ENCODE measurements at places on chromosomes 7 and 10. TPM values are rescaled to one million over a fixed set of nuclear protein-coding genes. Genes with fewer than 3 reads are reported as not detected.

Gene IGFBP1
- polyA plus RNA-seq, result 0.43 TPM

Gene RARRES2
- 54.5 TPM for polyA plus RNA-seq

Gene KIAA1217
- polyA plus RNA-seq, result 88.2 TPM

Gene ZNF33B
- 37.9 TPM for polyA plus RNA-seq

Gene CYP2W1
- polyA plus RNA-seq, result 3.0 TPM

Gene VWC2
- polyA plus RNA-seq, result 1.2 TPM

Gene ZNF282
- 24.1 TPM for polyA plus RNA-seq

Gene NAT16
- not detected for polyA plus RNA-seq

Gene HYAL4
- not detected for polyA plus RNA-seq

DNA sequence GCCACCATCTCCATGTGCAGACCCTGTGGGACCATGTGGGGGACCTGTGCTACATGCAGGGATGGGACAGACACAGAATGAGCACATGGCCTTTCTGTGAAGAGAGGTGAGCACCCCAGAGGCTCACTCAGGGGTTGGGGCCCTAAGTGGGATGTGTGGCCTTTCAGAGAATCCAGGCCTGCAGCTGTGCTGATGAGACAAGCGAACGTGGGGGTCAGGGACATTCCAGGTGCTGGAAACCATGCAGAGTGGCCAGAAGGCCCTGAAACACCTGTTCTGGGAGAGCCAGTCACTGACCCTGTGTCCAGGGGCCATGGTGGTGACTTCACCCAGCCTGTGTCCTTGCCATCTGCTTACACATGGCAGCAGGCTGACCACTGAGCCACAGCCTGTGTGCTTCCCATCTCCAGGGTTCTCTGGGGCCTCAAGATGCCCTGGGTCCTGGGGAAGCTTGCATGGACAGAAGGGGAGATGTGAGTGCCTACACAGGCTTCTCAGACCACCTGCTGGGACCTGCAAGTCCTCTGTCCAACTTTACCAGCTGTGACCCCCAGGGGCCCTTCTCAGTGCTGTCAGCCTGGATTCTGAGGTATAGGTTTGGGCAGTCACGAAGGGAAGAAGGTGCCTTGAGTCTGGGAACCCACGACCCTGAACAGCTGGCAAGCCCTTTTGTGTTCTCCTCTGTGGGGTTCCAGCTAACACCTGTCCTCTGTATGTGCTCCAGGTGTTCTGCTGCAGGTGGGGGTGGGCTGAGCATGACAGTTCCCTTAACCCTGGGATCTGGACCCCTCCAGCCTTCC is 17.6 kb downstream of the RAMP3 start:
- no peak for DNase-seq

GRCh38 chr10:47456794-47457527 is 27.0 kb downstream of the ANXA8 start:
- no peak for DNase-seq

GRCh38 chr7:112437072-112437471 is 13.2 kb upstream of the IFRD1 start:
- DNase-seq, result no peak

DNA sequence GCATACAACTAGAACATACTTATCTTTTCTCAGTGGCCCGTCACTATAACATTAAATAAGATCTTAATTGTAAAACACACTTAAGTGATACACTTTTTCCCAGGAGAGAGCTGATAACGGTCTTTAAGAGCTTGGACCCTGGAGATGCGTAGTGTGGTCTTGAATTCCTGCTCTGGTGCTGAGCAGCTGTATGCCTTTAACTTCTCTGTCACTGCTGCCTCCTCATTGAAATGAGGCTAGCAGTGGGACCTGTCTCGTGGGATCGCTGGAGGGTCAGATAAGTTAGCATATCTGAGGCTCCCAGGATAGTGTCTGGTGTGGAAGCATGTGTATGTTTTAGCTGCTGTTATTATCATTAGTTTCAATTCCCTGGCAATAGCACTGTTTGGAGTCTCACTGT is 194.9 kb downstream of the SDK1 start:
- no peak for DNase-seq

DNA sequence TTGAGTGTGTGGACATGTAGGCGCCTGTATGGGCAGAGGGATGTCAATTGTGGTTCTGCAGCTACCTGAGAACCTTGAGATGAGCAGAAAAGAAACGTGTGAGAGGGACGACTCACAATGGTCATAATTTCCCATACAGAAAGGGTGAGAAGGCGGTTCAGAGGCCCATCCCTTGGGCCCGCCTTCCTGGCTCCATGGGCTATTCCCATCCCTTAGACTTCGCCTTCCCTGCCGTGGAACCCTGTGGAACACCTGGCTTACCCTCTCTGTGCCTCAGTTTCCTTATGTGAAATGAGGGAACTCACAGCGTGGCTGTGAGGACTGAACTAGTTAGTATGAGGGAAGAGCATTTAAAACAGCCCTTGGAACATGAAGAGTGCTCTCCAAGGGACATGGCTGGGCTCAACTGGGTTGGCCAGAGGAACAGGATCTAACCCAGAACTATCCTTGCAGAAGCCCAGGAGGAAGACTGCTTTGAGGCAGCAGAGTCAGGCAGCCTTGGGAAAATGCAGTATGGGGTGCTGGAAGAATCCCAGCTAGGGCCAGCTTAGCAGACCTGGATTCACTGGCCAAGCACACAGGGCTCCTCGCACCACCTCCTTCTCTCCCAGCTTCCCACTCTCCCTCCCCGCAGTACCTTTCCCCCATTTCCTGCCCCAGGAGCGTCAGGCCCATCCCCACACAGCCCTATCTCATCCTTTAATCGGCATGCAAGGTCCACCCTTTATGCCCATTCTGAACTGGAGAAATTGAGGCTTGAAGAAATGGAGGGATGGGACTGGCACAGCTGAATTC is 11.1 kb upstream of the ZMIZ1 start:
- DNase-seq, result no peak

- DNase-seq, result no peak
Measured at GRCh38 chr7:118324790-118325449, 100.4 kb downstream of the ANKRD7 start.

- no peak for DNase-seq
Measured at GRCh38 chr7:84712374-84713121, 474.3 kb downstream of the SEMA3D start.

DNA sequence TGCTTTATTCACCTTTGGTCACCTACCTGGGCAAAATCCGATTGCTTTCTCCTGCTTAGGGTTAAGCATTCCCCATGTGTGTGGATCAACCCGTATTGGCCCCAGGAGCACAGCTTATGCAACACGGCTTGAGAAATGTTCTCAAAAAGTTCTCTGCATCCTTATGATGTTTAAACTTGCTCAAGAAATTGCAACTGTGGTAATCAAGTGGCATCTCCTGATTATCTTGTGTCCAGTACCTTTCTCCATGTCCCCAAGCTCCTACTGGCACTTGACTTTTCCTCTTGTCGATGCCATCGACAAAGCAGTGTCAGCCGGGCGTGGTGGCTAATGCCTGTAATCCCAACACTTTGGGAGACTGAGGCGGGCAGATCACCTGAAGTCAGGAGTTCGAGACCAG is 4.7 kb upstream of the PKD2L1 start:
- DNase-seq, result no peak

DNA sequence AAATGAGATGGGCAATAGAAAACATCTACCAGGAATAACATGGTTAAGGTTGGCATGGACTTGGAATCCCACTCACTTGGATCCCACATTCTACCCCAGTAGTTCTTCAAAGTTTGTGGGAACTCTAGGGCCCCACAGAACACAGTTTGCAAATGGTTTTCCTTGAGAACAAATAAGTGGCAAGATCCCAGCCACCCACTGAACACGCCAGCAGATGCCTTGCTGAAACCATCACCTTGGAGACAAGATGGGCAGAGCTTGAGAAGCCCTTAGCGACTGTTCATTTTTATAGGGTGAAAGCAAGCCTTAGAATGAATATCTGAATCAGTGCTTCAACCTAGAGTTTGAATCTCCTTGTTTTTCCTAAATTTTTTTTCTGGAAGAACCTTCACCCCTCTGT is 349.1 kb downstream of the RPS24 start:
- no peak for DNase-seq

DNA sequence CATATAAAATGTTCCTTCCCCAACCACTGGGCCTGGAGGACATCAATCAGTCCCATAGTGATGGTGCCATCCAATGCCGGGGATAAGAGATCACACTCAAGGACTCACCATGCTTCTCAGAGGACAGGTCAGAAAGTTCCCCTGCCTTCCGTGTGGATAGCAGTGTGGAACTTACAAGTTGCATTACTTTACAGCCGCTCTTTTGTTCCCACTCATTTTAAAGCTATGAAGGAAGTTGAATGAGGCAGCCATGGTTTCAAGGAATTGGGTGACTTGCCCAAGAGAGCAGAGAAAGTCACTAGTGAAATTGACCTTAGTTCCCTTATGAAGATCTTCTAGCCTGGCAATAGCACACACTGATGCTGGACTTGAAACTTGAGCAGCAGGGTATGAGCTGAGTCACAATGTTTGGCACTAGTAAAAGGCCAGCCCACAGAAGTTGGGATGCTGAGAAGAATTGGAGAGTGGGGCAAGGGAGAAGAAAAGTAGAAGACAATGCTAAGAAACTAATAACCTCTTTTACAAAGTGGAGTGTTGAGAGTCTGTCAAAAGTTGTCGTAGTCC is 78.7 kb downstream of the CXCL12 start:
- DNase-seq, result no peak

DNA sequence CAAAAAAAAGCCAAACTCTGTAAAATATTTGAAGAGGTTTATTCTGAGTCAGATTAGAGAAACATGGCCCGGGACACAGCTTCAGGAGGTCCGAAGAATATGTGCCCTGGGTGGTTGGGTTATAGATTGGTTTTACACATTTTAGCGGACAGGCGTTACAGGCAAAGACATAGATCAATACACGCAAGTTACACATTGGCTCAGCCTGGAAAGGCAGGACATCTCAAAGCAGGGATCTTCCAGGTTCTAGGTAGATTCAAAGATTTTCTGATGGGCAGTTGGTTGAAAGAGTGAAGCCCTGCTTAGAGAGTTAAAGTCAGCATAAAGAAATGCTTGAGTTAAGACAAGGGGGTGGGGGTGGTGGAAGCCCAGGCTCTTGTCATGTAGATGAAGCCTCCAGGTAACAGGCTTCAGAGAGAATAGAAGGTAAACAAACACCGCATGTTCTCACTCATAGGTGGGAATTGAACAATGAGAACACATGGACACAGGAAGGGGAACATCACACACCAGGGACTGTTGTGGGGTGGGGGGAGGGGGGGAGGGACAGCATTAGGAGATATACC is 464.3 kb upstream of the ADARB2 start:
- no peak for DNase-seq

DNA sequence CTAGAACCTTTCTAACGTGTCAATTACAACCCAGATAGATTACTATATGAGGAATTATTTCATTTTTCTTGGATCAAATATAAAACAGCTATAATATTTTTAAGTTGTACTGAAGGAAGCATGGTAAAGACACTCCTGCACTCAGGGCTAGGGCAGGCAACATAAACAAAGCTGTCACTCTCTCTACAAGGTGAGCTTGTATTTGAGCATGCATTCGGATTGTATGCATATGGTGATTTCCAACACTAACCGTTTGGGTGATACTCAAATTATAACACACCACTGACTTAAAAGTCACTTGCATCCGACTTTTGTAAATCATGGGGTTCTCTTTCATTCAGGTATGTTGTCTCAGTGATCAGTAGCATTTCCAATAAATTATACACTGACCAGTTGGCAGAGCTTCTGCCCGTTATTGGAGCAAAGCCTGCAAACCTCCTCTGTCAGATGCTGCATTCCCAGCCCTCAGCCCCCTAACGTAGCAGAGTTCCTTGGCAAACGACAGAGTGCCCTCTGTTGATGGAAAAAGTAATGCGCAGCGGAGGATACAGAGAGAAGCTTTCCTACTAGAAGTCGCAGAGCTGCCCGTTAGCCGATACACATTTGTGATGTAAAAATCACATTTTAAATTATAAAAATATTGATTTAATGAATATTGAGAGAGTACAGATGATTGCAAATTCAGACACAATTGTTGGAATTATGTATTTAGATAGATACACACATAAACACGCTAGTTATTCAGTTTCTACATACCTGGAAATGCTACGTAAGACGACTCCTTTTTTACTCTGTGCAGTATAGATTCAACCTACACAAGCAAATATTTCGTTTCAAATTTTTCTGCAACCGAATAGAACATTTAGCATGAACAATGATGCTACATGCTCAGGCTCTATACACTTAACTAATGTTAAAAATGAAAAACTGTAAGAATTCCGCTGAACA is 173.9 kb upstream of the SP4 start:
- DNase-seq, result peak; percentile 74

GRCh38 chr10:129531195-129531968 is 64.3 kb downstream of the MGMT start:
- DNase-seq, result no peak

DNA sequence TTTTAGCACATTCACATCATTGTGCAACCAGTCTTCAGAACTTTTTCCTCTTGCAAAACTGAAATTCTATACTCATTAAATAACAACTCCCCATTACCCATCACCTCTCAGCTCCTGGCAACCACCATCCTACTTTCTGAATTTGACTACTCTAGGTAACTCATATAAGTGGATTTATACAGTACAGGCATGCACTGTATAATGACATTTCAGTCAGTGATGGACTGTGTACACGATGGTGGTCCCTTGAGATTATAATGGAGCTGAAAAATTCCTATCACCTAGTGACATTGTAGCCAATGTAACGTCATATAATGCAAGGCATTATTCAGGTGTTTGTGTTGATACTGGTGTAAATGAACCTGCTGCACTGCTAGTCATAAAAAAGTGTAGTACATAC is 60.1 kb downstream of the BTRC start:
- no peak for DNase-seq

DNA sequence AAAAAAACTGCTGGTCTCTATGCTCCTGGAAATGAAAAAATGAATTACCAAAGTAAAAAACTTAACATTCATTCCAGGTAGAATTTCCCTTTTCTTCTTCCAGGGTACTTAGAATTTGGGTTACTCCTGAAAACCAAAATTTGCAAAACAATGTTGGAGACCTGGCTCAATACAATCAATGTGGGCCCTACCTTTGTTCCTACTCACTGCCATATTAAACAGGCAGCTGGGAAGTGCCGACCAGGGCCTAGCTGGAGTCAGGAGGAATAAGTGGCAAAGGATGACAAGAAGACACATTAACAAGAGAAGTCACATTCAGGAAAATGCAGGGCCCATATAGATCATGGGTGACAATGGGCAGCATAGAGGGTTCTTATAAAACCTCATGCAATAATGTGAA is 6.4 kb upstream of the AGK start:
- no peak for DNase-seq

- DNase-seq, result no peak
Measured at GRCh38 chr7:135659159-135659846, 3.0 kb upstream of the STMP1 start.

DNA sequence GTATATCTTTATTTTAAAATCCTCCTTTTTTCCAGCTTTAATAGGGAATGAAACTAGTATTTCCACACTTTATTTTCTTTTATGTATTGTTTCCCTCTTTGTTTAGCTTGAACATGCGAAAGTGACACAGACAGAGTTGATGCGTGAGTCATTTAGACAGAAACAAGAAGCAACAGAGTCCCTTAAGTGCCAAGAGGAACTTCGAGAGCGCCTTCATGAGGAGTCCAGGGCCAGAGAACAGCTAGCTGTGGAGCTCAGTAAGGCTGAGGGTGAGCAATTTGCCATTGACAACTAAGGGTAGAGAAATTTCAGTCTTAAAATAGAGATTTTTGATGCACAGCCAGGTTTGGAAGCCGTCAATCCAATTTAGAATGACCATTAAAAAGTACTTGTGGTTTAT is 73.1 kb downstream of the CYP51A1 start:
- DNase-seq, result no peak

- no peak for DNase-seq
Measured at GRCh38 chr10:30818010-30818660, 188.6 kb upstream of the LYZL2 start.

Measured in right renal pelvis (tissue), 4 donors.